Fibroblast of lung (primary cell): ENCODE measurements at places on chromosomes 3 and 15. TPM values are rescaled to one million over a fixed set of nuclear protein-coding genes. Genes with fewer than 3 reads are reported as not detected.

RAD51 gene
- 0.77 and 1.3 TPM in 2 replicates for total RNA-seq

MRPS22 gene
- 81.3 and 90.1 TPM in 2 replicates for total RNA-seq

ACTRT3 gene
- 3.1 and 6.1 TPM in 2 replicates for total RNA-seq

RNF168 gene
- 13.7 and 19.3 TPM in 2 replicates for total RNA-seq

- no peaks in the 10 kb centered on the region for H3K4me1 ChIP-seq
- no peaks in the 10 kb centered on the region for H3K27me3 ChIP-seq
- H3K27ac ChIP-seq: no peak overlapping the region
- peak; percentile 32 for DNase-seq
- no peaks in the 10 kb centered on the region for H3K36me3 ChIP-seq
- H3K4me3 ChIP-seq: no peak overlapping the region
Observed at GRCh38 chr3:32296251-32297204, 58.0 kb downstream of the CMTM8 start.

- H3K4me3 ChIP-seq: no peak overlapping the region
- no peaks in the 10 kb centered on the region for H3K36me3 ChIP-seq
- H3K27me3 ChIP-seq: no peaks in the 10 kb centered on the region
- no peak for DNase-seq
Observed at GRCh38 chr3:20924646-20925385, 738.8 kb upstream of the SGO1 start.

DNA sequence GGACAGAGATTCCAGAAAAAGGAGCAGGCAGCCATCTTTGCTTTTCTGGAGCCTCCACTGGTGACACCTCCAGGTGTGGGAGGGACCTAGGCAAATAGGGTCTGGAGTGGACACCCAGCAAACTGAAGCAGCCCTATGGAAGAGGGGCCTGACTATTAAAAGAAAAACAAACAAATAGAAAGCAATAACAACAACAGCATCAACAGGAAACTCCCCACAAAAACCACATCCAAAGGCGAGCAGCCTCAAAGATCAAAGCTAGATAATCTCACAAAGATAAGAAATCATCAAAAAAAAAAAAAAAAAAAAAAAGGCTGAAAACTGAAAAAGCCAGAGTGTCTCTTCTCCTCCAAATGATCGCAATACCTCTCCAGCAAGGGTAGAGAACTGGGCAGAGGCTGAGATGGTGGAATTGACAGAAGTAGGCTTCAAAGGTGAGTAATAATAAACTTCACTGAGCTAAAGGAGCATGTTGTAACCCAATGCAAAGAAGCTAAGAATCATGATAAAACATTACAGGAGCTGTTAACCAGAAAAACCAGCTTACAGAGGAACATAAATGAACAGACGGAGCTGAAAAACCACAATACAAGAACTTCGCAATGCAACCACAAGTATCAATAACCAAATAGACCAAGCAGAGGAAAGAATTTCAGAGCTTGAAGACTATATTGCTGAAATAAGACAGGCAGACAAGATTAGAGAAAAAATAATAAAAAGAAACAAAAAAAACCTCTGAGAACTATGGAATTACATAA is 225.4 kb downstream of the CTNNB1 start:
- no peaks in the 10 kb centered on the region for H3K4me1 ChIP-seq
- DNase-seq: no peak
- H3K27ac ChIP-seq: no peak overlapping the region
- no peak overlapping the region for H3K4me3 ChIP-seq

DNA sequence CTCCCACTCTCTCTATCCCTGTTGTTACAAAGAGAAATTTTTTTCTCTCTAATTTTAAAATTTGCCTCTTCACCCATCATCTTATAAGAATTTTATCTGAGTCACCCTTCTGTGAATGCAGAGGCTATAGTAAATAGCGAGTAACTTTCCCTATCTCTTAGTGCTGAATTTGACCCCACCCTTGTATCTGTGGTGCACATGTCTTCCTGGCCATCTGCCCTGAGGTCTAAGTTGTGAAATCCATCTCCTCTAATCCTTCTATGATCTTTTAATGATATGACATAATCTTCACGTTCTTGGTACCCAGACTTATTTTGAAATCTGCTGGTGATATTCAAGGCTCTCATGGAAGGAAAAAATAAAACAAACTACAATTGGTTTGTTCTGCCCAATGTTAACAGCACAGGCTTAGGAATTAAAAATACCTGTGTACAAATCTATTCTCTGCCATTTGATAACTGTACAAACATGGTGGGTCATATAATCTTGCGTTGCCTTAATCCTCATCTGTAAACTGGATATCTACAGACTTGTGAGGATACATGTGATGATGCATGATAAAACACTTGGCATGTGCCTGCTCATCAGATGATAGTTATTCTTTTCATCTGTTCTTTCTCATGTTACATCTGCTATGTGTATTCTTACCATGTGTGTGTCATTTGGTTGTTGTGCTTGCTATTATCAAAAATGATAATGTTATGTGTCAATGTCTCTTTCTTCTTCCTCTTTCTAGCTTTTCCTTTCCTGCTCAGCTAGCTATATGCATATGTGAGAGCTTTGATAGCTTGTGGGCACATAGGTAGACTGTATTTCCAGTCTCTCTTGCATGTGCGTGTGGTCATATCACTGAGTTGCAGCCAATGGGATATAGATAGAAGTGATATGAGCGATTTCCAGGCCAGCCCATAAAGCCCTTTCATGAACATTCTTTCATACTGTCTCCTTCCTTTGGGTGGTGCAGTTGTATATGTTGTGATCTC is 13.7 kb upstream of the CCR3 start:
- H3K4me3 ChIP-seq: no peak overlapping the region
- H3K36me3 ChIP-seq: no peaks in the 10 kb centered on the region
- H3K27me3 ChIP-seq: peaks cover 2% of the 10 kb centered on the region

DNA sequence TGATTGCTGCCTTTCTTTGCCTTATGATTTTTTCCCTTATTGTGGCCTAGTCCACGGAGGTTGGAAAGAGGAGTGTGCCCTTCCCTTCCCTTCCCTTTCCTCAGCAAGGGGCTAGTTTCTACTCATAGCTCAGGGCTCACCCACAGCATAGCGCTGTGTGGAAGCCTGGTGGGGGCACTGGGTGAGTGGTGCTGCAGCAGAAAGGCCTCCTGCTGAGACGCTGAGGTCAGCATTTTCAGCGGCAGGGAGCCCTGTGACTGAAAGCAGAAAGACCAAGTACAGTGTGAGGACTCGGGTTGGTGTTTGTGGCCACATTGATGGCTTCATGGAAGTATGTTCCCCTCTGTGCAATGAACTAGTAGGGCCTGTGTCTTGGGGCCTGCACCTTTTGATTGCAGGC is 21.9 kb downstream of the CACNA1D start:
- DNase-seq: no peak
- no peaks in the 10 kb centered on the region for H3K4me1 ChIP-seq
- H3K27ac ChIP-seq: no peak overlapping the region
- H3K36me3 ChIP-seq: no peaks in the 10 kb centered on the region
- H3K4me3 ChIP-seq: no peak overlapping the region
- H3K27me3 ChIP-seq: no peaks in the 10 kb centered on the region

DNA sequence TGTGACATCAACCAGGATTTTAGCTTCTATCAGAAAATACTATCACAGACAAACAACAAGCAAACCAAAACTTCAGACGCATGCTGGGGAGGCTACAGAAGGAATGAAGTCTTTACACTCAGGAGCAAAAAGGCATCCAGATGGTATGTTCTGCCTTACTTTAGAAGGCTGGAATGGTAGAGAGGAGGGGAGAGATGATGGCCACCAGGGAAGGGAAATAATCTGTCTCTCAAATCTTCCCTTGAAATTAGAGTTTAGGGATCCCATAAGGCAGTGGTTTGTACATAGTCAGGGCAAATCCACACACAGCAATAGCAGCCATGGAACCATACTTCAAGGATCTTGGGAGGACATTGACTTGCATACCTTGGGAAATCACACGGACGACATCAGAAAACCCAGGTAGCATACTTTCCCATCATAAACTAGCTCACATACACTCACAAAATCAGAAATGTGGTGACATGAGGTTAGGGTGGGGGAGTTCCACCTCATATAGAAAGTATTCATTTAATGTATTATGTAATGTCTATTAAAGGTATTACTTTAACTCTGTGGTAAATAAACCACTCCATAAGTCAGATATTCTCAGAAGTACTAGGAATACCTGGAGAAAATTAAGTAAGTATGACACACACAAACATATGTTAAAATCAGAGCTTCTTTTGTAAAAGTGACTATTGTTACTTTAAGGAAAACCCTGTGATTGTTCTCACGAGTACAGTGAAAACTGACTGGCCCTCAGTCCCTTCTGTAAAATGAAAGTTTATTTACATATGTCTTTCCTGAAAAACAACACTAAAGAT is 9.4 kb downstream of the BTLA start:
- H3K36me3 ChIP-seq: no peaks in the 10 kb centered on the region
- no peak overlapping the region for H3K27ac ChIP-seq
- H3K27me3 ChIP-seq: no peaks in the 10 kb centered on the region
- no peaks in the 10 kb centered on the region for H3K4me1 ChIP-seq
